ENCODE measurements at places on chromosomes 3 and 15.

DNA sequence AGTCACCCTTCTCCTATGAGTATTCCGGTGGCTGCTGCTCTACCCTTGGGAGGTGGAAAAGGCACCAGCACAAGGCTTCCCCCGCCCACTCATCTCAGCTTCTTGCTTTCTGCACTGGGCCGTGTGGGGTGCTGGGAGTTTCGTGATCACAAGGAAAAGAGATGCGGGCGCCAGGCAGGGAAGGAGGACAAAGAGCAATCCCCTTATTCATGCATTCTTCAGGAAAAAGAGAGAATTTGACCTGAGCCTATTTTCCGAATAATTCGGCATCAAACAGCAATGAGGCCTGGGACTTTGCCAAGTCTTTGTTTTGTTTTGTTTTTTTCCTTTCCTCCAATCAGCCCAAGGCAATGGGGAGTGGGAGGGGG lies 102.2 kb upstream of the LPP start:
- peak; percentile 50 for DNase-seq

- DNase-seq = no peak
These were observed 25.3 kb downstream of the GABRA5 start for GRCh38 chr15:26892182-26892518.

DNA sequence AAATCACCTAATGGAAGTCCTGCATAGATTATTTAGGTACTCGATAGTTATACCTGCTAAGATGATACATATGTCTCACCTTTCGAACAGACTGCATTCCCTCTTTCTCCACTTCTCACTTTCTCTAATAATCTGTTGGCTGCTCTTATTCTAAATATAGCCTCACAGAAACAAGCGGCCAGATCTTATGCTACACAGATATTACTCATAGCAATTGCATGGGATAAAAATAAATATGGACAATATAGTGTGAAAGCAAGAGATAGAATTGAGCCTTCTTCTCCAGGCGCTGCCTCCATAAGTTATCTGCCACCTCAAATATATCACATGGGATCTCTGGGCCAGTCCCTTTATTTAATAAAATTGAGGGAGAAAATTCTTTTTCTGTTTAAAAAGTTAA lies 29.5 kb upstream of the TGFBR2 start:
- DNase-seq = no peak

- no peak for DNase-seq
These were observed 586.1 kb upstream of the DPPA4 start for GRCh38 chr3:109923431-109923830.

GRCh38 chr3:192031941-192032340 lies 571.0 kb downstream of the PYDC2 start:
- no peak for DNase-seq

GRCh38 chr3:63849175-63849574 lies 14.4 kb downstream of the THOC7 start:
- DNase-seq = no peak

- no peak for DNase-seq
These were observed 8.8 kb downstream of the ANKUB1 start for GRCh38 chr3:149783576-149783975.

DNA sequence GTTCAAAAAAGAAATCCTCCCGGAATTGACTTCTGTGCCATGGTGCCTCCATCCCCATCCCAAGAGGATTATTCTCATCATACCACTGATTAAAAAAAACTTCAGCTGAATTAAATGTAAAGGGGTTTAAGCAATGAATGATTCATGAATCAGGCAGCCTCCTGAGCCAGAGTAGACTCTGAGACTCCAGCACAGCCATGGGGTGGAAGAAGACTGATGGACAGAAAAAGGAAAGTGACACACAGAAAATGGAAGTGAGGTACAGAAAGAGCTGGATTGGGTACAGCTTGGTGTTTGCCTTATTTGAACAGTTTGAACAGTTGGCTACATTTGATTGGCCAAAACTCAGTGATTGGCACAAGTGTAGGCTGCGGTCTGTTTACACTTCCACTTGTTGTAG lies 224.8 kb upstream of the ATP10A start:
- DNase-seq = no peak

DNA sequence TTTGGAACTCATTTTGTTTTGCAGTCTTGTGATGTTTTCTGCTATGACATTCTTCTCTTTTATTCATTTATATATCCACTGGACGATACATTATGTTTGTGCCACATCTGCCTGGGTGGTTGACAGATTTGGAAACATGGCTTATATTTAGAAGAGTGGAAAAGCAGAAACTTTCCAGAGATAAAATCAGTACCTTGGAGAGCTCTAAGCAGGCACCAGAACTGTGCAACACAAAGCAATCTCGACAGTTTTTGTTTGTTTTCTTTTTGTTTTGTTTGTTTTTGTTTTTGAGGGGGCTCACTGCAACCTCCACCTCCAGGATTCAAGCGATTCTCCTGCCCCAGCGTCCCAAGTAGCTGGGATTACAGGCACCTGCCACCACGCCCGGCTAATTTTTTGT lies 45.5 kb downstream of the SYN2 start:
- DNase-seq = no peak

GRCh38 chr3:192207239-192207638 lies 520.1 kb downstream of the FGF12 start:
- DNase-seq = no peak

- no peak for DNase-seq
These were observed 36.5 kb downstream of the ANP32A start for GRCh38 chr15:68784206-68784605.

- DNase-seq = no peak
These were observed 43.7 kb downstream of the ATP8B4 start for GRCh38 chr15:50075319-50075718.

DNA sequence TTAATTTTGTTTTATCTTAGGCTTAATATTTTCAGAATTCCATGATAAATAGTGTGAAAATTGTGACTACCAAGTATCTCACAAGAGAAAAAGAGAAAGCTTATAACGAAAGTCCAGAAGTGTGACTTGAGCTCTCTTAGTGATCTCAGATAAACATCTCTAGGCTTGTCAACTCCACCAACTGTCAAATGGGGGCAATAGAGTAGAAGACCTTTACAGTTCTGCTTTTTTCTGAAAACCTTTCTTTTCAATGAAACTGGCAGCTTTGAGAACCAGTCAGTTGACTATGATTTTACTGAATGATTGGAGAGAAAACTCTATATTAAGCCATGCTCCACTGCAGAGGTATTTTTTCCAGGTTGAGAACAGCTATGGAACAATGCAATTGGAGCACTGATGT lies 119.2 kb upstream of the TP63 start:
- DNase-seq = no peak
